ENCODE measurements at places on chromosomes 2 and 18.

DNA sequence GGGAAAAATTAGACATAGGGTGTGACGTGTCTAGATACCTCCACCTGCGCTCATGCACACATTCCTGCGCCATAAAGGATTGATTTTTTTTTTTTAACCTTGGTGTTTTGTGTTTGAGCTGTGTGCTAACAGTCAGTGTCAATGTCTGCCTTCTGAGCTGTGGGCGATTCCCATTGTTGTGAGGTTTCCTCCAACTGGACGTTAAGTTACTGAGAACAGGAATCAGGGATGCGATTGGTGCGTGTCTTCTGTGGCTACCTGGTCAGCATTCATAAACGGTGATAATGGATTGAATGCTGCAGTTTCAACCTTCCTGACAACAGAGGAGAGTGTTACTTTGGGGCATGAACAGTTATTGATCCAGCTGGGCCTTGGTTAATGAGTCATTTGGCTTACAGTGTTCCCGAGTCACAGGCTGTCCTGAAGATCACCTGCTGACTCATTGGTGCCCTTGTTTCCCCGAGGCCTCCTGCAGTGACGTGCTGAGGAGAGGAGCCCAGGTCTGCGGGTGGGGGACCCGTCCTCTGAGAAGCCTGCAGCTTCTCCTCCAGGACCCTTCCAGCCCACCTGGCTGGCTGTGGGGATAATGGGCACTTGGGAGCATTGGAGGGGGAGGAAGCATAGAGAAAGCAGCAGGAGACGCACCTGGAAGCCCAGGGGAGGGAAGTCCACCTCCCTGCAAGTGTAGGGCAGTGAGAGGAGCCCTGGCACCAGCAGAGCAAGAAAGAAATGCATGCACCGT, 25.8 kb upstream of the CABYR start:
- DNase-seq = no peak

- DNase-seq = no peak
Measured at GRCh38 chr2:71948781-71949536, 198.7 kb downstream of the CYP26B1 start.

DNA sequence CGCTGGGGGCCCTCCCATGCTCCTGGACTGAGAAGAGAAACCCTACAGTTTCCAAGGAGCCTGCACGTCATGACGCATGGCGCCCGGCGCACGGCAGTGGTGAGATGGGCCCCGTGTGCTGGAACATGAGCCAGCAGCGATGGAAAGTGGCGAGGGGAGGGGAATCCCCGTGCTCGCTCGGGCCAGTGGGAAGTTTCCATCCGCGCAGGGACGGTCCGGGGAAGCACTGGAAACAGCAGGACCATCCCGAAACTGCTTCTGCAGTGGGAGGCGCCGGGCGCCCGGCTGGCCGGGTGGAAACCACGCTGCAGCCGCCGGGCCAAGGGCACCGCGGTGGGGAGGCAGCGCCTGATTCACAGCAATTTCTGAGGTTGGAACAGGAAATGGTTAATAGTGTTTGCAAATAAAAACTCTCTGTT, 4.9 kb upstream of the PDCD1 start:
- DNase-seq = no peak

GRCh38 chr18:35573531-35573930, 8.0 kb upstream of the GALNT1 start:
- DNase-seq = no peak

GRCh38 chr18:8045884-8046281, 478.8 kb downstream of the PTPRM start:
- no peak for DNase-seq

DNA sequence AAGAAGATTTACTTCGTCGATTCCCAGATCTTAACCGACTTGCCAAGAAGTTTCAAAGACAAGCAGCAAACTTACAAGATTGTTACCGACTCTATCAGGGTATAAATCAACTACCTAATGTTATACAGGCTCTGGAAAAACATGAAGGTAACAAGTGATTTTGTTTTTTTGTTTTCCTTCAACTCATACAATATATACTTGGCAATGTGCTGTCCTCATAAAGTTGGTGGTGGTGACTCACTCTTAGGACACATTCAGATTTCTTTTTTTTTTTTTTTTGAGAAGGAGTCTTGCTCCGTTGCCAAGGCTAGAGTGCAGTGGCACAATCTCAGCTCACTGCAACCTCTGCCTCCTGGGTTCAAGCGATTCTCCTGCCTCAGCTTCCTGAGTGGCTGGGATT, 26.8 kb downstream of the MSH2 start:
- no peak for DNase-seq

Data from stimulated activated CD8-positive, alpha-beta memory T cell treated with anti-CD3 and anti-CD28 coated beads, Interleukin-7, amount 100 ng/mL, for 1 hour (primary cell).